Trophoblast cell (in vitro differentiated cells and primary cell): ENCODE measurements at places on chromosomes 7 and 10.
A peak's percentile ranks its signal among the peaks of the same experiment; 100 is the strongest.

DNA sequence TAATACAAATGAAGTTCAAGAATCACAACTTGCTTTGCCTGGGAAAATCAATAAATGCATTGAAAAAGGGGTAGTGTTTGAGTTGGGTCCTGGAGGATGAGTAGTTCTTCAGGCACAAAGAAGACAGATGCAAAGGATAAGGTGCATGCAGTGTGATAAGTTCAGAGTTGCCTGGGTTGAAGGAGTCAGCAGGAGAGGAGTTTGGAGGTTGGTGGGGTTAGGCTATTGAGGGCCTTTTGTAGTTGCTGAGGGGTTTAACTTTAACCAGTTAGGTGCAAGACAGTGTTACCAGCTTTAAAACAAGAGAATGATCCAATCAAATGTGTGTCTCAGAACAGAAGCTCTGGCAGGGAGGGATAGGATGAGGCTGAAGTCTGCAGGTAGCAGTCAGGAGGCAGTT is 44.3 kb upstream of the GLCCI1 start:
- no peak for DNase-seq

DNA sequence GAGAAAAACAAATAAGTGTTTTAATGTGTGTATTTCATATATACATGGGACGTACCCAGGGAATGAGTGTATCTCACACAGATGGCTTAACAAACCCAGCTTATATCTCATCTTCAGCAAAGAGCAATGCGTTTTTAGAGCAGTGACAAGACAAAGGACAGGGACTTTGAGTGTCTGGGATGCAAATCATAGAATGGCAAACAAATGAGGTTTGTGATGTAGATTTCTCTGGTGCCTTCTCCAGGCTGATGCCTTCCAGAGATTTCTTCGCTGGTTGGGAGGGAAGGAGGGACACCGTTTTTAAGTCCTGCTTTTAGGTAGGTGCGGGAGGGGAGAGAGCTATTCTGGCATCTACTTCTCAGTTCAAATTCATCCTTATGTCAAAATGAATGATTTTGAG is 16.6 kb downstream of the LANCL2 start:
- no peak for DNase-seq

GRCh38 chr10:71564194-71564820 is 155.3 kb downstream of the C10orf105 start:
- no peak for DNase-seq

DNA sequence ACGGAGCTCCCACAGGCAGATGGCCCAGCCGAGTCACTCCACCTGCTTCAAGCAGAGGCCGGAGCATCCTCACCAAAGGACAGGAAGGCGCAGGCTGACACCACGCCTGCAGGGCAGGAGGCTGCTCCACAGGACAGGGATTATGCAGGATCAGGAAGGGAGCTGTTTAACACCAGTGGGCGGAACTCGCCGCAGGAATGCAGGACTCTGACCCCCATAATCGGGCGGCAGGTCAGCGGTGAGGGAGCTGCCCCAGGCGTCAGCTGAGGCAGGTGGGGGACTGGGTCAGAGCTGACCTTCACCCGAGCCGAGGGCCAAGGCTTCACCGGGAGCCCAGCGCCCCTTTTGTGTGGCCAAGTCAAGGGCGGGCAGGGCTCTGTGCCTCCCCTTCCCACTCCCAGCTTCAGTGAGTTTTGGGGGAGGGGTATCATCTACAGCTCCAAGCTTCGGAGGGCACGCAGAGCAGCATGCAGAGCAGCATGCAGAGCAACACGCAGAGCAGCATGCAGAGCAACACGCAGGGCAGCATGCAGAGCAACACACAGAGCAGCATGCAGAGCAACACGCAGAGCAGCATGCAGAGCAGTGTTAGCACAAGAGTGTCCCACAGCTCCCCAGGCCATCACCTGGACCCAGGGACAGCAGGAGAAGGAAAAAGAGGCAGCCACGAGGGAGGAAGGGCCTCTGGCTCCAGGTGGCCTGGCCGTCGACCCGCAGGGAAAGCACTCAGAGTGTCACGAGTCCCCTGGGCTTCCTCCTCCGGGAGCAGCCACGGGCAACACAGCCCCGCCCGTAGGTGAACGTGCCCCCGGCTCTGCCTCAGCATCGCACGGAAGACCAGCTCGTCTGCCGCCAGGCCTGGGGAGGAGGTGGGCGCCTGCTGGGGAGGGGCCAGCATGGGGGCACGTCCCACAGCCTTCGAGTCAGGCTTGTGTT is 151.7 kb upstream of the PPP2R2D start:
- DNase-seq, result no peak

- peak; percentile 89 for DNase-seq
Measured at GRCh38 chr7:102097601-102098161, 189.0 kb upstream of the SH2B2 start.

DNA sequence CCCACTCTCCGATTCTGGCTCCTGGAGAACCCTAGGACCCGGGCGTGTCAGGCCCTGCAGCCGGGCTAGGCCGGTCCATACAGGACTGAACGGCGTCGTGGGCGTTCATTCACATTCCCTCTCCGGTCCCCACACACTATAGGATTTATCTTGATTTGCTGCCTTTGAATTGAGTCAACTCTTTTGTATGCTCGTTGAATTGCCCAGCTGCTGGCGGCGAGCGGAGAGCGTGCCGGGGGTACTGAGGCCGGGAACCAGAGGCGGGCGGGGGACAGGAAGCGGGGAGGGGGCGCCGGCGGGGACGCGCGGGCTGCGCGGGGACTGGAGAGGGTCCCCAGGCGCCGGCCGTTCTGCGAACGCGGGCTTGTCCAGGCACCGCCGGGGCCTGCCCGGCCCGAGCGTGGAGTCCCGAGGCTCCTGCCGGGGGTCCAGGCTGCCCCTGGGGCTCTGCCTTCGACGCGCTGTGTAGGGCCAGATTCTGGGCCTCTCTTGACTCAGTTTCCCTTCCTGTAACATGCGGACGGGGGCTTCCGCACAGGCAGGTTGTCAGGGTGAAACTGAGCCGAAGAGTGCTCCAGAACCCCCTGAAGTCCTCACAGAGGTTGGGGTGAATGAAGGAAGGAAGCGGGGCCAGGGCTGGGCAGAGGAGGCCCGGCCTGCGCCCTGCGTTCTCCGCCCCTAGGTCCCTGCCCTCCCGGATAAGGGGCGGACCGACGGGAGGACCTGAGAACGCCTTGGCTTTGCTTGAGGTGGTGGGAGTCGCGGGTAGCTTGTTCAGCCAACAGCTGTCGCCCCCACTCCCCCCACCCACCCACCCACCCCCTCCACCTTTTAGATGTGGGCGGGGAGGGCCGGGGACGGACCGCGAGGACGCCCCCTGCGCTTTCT is 769 bp upstream of the ELFN1 start:
- no peak for DNase-seq

- no peak for DNase-seq
Measured at GRCh38 chr7:148328906-148329305, 261.7 kb upstream of the C7orf33 start.

GRCh38 chr10:103836861-103837260 is 18.5 kb downstream of the SH3PXD2A start:
- no peak for DNase-seq

GRCh38 chr10:119801998-119802538 is 70.6 kb downstream of the MCMBP start:
- DNase-seq, result no peak

DNA sequence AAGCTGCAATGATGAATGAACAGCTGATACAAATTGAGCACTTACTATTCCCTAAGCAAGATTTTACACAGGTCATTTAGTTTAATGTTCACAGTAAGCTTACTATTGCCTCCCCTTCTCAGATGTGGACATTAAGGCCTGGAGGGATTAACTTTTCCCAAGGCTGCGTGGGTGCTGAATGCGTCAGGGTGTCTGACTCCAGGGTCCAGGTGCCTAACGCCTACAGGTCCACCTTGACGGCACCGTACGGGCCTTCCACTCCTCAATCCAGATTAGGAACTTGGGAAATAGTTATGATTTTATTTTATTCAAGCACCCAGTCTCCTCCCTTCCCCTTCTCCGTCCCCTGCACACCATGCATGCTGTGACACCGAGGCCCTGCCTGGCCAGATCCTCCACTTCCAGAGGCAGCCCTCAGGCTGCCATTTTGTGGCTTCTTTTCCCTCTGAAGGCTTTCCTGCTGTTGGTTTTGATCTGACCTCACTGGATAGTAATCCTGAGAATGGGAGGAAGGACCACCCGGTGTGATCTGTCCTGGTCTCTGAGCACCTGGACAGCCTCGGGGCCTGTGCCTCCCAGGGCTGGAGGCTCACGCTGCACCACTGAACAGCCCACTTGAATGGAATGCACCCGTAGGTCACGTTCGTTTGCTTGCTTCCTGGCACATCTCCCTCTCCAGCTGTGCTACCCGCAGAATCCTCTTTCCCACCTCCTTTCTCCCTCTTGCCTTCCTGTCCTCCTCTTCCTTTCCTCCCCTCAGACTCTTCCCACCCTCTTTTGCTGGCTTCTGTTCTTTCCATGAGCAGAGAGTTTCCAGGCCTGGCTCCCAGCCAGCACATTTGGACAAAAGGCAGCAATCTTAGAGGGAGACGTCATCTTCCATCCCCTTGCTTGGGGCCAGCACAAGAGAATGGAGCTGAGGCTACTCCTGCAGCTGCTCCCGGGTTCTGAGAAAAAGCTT is 14.4 kb downstream of the DENND2A start:
- DNase-seq, result peak; percentile 100

GRCh38 chr7:137360087-137360679 is 16.6 kb upstream of the PTN start:
- DNase-seq, result no peak

GRCh38 chr7:18778594-18778993 is 283.0 kb downstream of the HDAC9 start:
- no peak for DNase-seq

- peak; percentile 82 for DNase-seq
Measured at GRCh38 chr7:91556956-91557650, 292.9 kb downstream of the FZD1 start.

DNA sequence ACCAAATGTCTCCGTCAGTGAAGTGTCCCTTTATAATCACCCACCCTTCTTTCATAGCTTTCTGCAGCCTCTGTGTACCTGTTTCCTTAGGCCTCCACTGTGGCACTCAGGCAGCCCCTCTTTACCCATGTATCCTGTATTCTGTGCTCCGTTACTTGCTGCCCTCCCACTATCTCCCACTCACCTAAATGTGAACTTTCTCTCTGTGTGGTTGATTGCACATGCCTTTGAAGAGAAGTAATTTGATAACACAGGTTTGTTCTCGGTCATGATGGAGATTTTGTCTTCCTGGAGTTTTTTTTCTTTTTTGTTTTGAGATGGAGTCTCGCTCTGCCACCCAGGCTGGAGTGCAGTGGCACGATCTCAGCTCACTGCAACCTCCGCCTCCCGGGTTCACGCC is 61.5 kb downstream of the REEP3 start:
- DNase-seq, result no peak

DNA sequence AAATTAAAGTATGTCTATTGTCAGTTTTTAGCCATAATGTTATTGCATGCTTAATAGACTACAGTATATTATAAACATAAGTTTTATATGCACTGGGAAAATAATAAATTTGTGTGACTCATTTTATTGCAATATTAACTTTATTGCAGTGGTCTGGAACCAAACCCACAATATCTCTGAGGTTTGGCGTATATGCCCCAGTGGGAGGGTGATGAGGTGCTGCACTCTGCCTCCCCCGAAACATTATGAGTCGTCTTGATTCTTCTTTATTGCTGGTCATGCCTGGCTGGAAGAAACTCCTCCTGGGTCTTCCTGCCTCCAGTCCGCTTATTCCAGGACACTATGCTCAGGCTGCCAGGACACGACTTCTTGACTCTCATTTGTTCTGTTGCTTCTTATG is 88.4 kb downstream of the MTPN start:
- no peak for DNase-seq

DNA sequence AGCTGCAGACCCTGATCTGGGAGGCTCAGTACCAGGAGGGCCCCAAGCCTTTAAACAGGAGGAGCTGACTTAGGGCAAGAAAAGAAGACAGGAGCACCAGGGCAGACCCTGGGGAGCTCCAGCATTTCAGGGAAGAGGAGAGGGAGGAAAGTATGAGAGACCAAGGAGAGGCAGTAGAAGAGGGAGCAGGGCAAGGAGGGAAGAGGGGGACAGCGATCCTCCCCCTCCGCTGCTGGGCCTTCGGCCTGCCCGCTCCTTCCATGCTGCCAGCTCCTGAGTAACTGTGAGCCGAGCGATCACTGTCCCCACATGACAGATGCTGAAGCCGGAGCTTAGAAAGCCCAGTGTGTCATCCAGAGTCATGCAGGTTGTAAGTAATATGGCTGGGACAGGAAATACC is 65.9 kb downstream of the ALOX5 start:
- no peak for DNase-seq

DNA sequence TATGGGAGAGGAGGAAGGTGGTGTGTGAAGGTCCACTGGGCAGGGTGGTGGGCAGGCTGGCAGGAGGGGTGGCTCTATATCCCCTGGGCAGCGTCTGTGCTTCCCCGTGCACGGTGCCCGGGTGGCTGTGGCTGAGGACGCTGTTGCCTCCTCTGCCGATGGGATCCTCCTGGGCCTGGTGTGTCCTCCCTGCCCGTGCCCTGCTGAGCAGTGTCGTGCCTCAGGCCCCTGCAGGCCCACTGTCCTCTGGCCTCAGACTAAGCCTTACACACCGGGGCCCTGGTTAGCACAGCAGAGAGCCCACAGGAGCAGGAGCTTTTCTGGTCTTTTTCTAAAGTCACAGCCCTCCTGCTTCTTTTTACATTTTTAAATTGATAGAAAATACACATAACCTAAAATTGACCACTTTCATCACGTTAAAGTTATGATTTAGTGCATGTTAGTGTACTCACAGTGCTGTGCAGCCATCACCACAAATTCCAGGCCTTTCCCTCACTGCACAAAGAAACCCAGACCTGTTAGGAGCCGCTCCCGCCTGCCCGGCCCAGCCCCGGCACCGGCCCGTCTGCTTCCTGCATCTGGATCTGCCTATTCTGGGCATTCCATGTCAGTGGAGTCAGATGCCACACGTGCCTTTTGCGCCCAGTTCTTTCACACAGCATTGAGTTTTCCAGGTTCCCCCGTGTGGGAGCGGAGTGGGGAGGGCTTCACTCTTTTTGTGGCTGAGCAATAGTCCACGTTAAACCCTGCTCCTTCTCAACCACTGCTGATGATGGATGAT is 19.4 kb downstream of the PFKFB3 start:
- no peak for DNase-seq

GRCh38 chr7:22715969-22716368 is 11.0 kb upstream of the IL6 start:
- no peak for DNase-seq

GRCh38 chr10:132302421-132303310 is 5.1 kb downstream of the STK32C start:
- DNase-seq, result no peak

- no peak for DNase-seq
Measured at GRCh38 chr7:34900891-34901513, 136.3 kb downstream of the DPY19L1 start.

- no peak for DNase-seq
Measured at GRCh38 chr7:99624484-99624883, 7.7 kb downstream of the ZSCAN25 start.

GRCh38 chr7:120273476-120273975 is 551 bp downstream of the KCND2 start:
- DNase-seq, result peak; percentile 23
